CD4-positive, alpha-beta T cell treated with Interleukin-12 subunit alpha and Interleukin-12 subunit beta, for 1 hour (primary cell): ENCODE measurements at places on chromosomes 6 and 20.
A peak's percentile ranks its signal among the peaks of the same experiment; 100 is the strongest.

DNA sequence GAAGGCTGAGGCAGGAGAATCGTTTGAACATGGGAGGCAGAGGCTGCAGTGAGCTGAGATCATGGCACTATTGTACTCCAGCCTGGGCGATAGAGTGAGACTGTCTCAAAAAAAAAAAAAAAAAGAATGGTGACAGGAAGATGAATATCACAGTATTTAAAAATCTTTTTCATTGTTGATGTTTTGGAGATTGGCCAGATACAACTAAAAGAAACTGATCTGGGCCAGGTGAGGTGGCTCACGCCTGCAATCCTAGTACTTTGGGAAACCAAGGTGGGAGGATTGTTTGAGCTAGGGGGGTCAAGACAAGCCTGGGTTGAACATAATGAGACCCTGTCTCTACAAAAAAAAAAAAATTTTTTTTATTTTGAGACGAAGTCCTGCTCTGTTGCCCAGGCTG lies 52.1 kb downstream of the TRAF3IP2 start:
- DNase-seq, result no peak

- no peak for DNase-seq
Observed at GRCh38 chr6:5674141-5674540, 332.6 kb downstream of the NRN1 start.

- DNase-seq, result no peak
Observed at GRCh38 chr6:39362487-39362865, 40.0 kb upstream of the KCNK16 start.

- no peak for DNase-seq
Observed at GRCh38 chr6:42565823-42566613, 2.2 kb downstream of the UBR2 start.

GRCh38 chr20:25079171-25079570 lies 2.8 kb downstream of the VSX1 start:
- no peak for DNase-seq

DNA sequence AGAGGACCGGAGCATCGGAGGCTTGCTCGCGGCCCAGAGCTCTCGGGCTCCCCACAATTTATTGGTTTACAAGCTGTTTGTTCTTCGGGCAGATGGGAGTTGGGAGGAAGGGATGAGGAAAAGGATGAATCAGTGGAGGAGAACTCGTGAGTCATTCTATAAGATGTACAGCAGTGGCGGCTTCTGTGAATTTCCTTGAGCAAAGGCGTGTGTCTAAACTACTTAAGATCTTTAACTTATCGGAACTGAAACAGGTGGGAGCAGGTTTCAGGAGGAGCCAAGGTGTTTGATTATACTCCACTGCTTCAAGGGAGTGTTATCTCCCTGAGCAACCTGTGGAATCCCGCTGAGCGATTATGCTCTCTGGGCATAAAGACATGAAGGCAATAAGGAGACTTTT lies 50.5 kb upstream of the IBTK start:
- no peak for DNase-seq

GRCh38 chr20:40883097-40883496 lies 145.5 kb upstream of the TOP1 start:
- no peak for DNase-seq

DNA sequence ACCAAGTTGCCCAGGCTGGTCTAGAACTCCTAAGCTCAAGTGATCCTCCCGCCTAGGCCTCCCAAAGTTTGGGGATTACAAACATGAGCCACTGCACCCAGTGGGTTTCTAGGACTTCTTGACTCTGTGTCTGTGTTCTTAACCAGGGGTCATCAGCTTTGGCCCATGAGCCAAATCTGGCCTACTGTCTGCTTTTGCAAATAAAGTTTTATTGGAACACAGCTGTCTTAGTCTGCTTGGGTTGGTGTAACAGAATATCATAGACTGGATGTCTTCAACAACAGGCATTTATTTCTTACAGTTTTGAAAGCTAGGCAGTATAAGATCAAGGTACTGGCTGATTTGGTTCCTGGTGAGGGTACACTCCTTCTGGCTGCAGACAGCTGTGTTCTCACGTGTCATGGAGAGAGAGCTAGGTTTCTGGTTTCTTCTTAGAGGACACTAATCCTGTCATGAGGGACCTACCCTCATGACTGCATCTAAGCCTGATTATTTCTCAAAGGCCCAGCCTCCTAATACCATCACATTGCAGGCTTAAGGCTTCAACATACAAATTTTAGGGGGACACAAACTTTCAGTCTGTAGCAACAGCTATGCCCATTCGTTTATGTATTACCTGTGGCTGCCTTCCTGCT lies 23.3 kb downstream of the ARFGEF2 start:
- no peak for DNase-seq

DNA sequence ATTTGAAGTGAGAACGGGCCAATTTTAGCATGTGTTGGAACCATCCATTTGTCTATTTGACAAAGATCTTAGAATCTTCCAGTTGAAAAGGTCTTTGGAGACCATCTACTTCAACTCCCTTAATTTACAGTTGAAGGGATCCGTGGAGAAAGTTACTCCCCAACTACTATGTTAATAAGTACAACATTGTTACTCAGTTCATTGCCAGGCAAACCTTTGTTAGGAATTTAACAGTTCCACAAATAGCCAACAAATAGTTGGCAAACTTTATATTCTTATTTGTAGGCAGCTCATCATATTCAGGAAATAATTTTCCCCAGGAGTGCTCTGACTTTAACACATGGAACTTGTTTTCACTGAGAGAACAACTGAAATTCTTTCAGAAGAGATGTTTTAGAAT lies 81.0 kb upstream of the FLRT3 start:
- DNase-seq, result no peak

DNA sequence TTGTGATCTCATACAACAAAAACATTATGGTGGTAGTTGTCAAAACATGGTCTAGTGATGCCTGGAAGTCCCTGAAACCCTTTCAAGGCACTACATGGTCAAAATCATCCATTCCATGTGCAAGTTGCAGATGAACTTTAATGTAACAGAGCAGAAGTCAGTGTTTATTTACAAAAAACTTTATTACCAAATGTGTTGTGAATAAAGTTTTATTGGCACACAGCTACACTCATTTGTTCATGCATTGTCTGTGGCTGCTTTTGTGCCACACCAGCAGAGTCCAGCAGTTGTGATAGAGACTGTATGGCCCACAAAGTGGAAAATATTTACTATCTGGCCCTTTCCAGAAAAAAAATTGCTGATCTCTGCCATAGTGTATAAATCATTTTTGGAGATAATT lies 26.8 kb downstream of the TUBB2B start:
- no peak for DNase-seq

- no peak for DNase-seq
Observed at GRCh38 chr20:1874450-1875182, 20.6 kb upstream of the SIRPA start.

DNA sequence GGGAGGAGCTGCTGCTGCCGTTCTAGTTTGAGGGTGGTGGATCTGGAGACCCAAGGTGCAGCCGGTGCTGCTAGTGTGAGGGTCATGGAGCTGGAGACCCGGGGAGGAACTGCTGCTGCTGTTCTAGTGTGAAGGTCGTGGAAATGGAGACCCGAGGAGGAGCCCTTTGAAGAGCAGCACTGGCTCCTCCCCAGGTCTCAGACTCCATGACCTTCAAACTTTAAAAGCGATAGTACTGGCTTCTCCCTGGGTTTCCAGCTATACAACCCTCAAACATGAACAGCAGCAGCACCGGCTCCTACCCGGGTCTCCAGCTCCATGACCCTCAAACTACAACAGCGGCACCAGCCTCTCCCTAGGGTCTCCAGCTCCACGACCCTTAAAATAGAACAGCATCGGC lies 15.5 kb downstream of the ULBP3 start:
- no peak for DNase-seq

DNA sequence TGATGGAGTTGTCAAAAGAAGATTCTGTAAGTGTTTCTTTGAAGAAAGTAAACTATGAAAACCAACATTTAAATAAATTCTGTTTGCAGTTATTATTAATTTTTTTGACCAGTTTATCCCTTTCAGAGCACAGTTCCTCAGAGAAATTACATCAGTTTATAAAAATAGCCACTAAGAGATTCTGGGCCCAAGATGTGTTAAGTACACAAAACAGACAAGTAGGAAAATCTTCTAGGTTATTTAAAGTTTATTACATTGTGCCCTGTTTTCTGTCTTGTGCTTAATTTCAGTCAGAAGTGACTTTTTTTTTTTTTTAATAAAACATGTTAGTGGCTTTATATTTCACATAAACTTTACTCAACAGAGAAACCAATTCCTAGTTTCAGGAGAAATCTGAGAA lies 72.3 kb downstream of the ECT2L start:
- DNase-seq, result no peak

GRCh38 chr20:57507477-57507876 lies 17.5 kb downstream of the CTCFL start:
- DNase-seq, result no peak

GRCh38 chr6:32195902-32196681 lies 3.6 kb upstream of the GPSM3 start:
- DNase-seq, result peak; percentile 74

DNA sequence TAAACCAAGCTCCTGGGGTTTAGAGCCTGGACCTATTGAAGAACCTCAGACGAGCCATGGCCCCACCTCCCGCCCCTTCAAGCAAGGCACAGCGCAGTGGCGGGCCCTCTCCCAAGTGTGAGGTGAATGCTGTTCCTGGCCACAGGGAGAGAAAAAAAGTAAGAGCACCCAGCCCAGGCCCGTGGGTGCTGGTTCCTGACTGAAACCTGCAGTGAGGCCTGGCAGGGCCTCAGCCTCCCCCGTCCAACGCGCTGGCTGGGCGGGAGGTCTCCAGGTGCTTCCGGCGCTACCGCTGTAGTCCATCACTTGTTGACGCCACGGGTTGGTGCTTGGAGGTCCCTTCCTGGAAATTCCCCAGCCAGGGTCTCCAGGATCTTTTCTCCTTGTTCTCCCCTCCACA lies 5.5 kb upstream of the FAM83C start:
- no peak for DNase-seq

DNA sequence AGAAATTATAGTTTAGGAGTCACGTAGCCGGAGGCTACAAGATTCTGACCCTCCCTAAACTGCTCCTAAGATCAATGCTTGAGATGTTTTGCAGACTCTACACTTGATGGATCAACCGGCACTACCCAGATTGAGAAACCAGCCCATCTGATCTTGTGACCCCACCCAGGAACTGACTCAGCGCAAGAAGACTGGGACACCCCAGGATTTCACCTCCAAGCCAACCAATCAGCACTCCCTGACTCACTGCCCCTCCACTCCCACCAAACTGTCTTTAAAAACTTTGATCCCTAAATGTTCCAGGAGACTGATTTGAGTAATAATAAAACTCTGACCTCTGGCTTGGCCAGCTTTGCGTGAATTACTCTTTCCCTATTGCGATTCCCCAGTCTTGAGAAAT lies 99.8 kb downstream of the OPRM1 start:
- DNase-seq, result no peak

- DNase-seq, result no peak
Observed at GRCh38 chr20:47557791-47558190, 56.1 kb downstream of the NCOA3 start.

GRCh38 chr6:109349419-109349987 lies 32.8 kb downstream of the CD164 start:
- DNase-seq, result no peak

- DNase-seq, result no peak
Observed at GRCh38 chr20:22928679-22929078, 106.4 kb upstream of the SSTR4 start.

DNA sequence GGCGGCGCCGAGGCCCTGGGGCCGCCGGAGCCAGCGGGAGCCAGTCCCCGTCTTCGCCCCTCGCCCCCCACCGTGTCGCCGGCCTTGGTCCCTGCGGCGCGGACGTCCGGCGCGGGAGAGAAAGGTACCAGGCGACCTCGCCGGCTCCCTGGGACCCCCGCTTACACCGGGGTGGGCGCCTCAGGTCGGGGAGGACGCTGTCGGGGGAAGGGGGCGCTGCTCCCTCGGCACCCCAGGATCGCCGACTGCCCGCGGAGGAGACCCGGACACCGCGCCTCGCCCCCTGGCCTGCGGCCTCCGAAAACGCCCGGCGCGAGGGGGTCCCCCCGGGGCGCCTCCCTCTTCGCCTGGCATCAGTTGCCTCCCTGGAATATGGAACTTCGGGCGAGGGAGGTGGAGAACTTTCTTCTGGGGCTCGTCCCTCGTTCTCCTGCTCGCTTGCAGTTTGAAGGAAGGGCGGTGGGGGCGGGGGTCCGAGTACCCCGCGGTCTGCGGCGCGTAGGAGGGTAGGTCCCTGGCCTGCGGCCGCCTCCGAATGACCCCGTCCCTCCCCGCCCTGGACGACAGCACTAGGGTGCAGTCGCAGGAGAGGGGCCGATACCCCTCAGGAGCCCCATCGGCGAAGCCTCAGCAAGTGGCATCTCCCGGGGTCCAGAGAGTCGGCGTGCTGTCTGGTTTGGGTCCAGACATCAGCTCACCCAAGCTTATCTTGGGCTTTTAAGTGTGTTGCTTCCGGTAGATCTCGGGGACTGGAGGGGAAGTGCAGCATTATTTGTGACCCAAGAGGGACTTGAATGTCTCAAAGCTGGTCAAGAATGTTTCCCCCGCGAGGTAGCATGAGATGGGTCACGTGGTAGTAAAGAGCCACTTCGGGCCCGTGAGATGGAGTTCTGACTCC lies 549 bp downstream of the ANKRD6 start:
- DNase-seq, result peak; percentile 31

DNA sequence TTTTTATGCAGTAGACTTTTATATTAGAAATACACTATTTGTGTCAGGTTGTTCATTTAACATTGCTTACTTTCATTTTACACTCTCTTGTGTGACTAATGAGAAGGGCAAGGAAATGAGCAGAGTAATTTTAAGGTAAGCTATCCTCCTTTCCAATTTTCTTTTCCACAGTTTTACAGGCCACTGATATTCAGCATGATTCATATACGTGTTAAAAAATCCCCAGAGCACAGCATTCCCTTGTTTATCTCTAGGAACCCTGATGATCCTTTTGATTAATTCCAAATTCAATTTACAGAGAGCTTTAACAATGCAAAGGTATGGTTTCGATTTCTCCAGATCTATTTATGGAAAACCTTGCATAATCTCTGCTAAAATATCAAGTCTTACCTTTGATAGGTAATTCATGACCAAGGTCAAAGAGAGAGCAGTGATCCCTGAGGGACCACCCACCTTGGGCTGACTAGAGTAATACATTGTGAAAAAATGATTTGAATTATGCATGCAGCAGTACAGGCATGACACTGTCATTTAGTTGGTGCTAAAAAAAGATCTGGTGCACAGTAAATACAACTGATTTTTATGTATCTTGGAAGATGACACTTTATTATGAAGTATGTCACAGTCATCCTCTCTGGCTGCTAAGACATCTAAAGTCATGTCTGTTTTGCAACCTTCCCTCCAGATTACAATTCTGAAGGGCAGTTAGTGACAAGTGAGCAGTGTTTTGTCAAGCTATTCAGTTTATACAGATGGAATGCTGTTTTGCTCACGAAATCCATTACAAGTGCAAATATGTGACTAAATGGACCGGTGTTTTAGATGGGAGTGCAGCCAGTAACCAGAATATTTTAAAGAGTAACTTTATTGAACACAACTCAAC lies 736.6 kb downstream of the EPHA7 start:
- DNase-seq, result no peak

- no peak for DNase-seq
Observed at GRCh38 chr6:140440223-140440835, 1065.9 kb upstream of the CITED2 start.
